Activated naive CD8-positive, alpha-beta T cell treated with anti-CD3 and anti-CD28 coated beads for 36 hours (primary cell): ENCODE measurements at places on chromosomes 4 and X. TPM values are rescaled to one million over a fixed set of nuclear protein-coding genes. Genes with fewer than 3 reads are reported as not detected.
A peak's percentile ranks its signal among the peaks of the same experiment; 100 is the strongest.

DNA sequence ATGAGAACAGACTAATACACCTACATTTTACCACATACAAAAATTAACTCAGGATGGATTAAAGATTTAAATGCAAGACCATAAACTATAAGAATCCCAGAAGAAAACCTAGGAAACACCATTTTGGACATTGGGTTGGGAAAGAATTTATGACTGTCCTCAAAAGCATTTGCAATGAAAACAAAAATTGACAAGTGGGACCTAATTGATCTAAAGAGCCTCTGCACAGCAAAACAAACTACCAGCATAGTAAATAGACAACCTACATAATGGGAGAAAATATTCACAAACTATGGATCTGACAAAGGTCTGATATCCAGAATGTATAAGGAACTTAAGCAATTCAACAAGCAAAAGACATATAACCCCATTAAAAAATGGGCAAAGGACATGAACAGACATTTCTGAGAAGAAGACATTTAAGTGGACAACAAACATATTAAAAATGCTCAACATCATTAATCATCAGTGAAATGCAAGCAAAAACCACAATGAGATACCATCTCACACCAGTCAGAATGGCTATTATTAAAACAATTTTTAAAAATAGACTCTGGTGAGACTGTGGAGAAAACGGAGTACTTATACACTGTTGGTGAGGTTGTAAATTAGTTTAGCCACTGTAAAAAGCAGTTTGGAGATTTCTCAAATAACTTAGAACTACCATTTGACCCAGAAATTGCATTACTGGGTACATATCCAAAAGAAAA is 221.7 kb upstream of the DIPK2B start:
- no peak for DNase-seq

DNA sequence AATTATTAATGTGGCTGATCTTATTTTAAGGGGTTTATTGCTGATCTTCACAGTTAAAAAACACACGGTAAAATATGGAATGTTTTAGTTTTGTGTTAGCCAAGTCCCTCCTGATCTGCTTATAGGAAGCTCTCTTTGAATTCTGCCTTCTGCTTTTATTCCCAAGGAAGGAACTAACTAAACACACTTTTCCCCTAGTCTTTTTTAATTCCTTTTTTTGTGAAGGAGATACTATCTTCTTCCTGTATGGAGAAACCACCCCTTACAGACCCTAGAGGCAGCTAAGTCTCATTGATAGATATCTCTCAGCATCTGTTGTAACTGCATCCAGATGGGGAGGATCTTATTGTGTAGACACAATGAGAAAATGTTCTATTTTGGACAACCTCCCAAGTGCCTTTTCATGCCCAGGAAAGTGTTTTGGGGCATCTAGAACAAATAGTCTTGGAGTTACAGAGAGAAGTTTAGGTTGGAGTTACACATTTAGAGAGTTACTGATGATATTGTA is 64.4 kb downstream of the AFF1 start:
- DNase-seq: no peak

GRCh38 chr4:2084316-2084715 is 25.2 kb downstream of the NAT8L start:
- DNase-seq: no peak

- no peak for DNase-seq
Observed at GRCh38 chr4:138113819-138114400, 128.2 kb downstream of the SLC7A11 start.

MRFAP1 gene
- 107 TPM for total RNA-seq

DNA sequence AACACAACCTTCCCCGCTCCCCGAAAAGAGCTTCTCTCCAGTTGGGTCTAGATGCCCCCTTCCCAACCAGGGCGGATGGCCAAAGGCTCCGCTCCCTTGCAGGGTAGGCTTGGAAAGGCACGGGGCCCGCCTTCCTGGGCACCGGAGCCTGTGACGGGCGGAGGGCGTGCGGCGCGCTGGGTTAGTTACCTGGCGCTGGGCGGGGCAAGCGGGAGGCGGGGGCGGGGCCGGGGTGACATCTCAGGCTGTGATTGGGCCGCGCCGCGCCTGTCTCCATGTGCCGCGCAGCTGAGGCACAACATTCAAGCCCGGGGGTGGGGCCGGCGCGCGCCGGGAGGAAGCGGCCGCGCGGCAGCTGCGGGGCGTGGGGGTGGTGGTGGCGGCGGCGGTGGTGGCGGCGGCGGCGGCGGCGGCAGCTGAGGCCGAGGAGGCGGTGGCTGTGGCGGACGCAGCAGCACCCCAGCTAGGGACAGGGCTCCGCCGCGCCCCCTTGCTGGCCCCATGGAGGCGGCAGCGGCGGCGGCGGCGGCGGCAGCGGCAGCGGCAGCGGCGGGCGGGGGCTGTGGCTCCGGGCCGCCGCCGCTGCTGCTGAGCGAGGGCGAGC is at the start of gene REPS2:
Gene REPS2 (plus strand): TSS at position 298 of the 604 bp plus-strand sequence. CDS start 204 bp downstream, at position 502.
- peak; percentile 72 for DNase-seq

CENPE gene
- 36.8 TPM for total RNA-seq

DNA sequence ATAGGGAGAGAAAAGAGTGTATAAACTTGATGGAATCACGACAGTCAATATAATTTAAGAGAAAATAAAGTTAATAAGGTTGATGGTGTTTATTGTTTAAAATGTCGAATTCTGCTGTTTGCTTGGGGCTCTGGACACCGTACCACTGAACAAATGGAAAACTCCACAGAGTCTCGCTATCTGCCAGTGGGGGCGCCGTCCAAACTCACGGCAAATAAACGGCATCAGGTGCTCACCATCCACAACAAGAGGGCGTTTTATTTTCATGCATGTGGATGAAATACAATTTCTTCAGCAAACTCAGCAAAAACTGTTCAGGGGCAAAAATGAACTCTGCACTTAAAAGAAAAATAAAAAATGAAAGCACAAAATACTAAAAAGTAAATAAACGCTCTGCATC is 46.6 kb upstream of the FAM47C start:
- no peak for DNase-seq

DNA sequence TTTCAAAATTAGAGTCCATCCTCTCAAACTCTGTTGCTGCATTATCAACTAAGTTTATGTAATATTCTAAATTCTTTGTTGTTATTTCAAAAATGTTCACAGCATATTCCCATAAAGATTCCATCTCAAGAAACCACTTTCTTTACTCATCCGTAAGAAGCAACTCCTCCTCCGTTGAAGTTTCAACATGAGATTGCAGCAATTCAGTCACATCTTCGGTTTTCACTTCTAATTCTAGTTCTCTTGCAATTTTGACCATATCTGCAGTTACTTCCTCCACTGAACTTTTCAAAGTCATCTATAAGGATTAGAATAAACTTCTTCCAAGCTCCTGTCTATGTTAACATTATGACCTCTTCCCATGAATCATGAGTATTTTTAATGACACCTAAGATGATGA is 216.6 kb upstream of the SLC7A11 start:
- DNase-seq: no peak

SHISA3 gene
- 0.21 TPM for total RNA-seq

SLITRK2 gene
- total RNA-seq: not detected

MAGEB6B gene
- total RNA-seq: not detected

CYBB gene
- total RNA-seq: 0.50 TPM

- peak; percentile 60 for DNase-seq
Observed at GRCh38 chrX:153766098-153766817, 2.2 kb downstream of the PLXNB3 start.

GRCh38 chr4:54547299-54548097 is 110.3 kb upstream of the KIT start:
- DNase-seq: no peak

DNA sequence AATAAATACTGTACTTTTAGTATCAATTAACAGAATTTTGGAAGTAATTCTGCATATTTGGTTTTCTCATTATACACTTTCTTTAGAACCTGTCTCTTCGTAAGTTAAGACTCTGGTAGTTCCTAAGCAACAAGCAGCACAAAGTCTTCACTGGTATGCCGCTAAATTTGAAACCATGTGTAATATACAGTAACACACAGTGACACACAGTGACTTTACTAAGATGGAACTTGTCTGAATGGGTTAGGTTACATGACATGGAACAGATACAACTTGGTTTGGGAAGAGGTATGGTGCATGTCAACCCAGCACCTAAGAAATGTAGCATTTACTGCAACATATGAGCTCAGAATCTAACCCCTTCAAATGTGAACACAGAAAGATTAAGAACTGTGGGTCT is 83.5 kb upstream of the PRSS48 start:
- no peak for DNase-seq

DCAF8L2 gene
- not detected for total RNA-seq

DNA sequence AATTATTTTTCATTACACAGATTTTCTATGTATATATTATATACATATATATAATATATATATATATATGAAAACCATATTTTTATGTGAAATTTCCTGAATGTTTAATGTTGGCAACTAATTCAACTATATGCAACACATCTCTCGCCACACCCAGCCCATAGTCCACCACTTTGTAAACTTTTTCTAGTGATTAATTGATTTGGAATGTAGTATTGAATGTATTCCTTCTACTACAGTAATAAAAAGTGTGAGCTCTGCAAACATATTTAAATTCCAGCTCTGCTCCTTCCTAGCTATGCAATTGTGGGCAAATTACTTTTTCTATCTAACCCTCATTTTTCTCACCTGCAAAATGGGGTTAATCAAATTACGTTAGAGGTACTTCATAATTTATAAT is 187.8 kb downstream of the TEX11 start:
- DNase-seq: no peak

DNA sequence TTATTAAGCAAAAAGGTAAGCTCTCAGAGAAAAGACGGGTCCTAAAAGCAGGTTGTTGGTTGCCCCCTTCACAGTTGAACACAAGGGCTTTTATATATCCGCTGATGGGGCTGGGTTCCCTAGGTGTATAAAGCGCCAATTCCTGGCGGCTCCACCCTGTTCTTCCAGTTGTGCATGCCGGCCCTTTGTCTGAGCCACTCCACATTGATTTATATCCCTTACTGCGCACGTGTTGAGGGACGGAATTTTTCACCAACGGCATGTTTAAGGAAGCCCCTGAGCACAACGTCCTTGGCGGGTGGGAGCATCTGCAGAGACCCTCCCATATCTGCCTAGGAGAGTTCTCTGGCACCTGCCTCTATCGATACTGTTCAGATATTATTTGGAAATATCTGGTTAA is 135.7 kb downstream of the DTHD1 start:
- DNase-seq: no peak

DNA sequence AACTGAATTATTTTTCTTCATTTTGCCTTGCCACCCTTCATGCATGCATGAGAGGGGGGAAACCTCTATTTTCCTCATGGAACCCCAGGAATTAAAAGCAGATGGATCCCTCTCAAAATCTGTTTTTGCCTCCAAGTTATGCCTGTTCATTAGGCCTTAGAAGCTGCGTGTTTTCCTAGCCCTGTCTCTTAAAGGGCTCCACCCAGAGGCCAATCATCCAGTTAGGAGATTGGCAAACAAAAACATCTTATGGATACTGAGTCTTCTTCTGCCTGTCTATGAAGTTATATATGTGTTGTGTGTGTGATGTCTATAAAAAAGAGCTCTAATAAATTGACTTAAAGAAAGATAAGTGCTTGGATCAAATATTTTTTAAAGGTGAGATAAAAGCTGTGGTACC is 142.9 kb downstream of the ANAPC10 start:
- no peak for DNase-seq

DNA sequence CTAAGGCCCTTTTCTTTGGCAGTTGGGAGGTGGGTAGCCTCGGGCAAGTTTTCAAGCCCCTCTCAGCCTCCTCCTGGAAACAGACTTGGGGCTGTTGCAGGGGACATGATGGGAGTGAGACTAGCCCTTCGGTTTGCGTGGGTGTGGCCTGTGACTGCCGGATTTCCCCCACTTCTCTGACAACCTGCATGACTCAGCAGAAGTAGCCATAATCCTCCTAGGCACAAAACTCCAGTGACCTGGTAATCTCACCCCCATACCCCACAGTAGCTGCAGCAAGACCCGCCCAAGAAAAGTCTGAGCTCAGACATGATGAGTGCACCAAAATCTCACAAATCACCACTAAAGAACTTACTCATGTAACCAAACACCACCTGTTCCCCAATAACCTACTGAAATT is 433.7 kb upstream of the AMOT start:
- no peak for DNase-seq

- no peak for DNase-seq
Observed at GRCh38 chrX:110381216-110381615, 22.6 kb downstream of the RTL9 start.

RASSF6 gene
- not detected for total RNA-seq

- peak; percentile 42 for DNase-seq
Observed at GRCh38 chr4:121597346-121597934, 99.3 kb downstream of the ANXA5 start.

CSAG2 gene
- not detected for total RNA-seq

CPLX1 gene
- not detected for total RNA-seq

GRCh38 chrX:101394372-101394771 is 3.6 kb downstream of the RPL36A start:
- no peak for DNase-seq

GRCh38 chr4:112114452-112114851 is 30.8 kb upstream of the FAM241A start:
- no peak for DNase-seq

- DNase-seq: no peak
Observed at GRCh38 chr4:72857787-72858186, 211.7 kb downstream of the COX18 start.

TENM3 gene
- not detected for total RNA-seq

DNA sequence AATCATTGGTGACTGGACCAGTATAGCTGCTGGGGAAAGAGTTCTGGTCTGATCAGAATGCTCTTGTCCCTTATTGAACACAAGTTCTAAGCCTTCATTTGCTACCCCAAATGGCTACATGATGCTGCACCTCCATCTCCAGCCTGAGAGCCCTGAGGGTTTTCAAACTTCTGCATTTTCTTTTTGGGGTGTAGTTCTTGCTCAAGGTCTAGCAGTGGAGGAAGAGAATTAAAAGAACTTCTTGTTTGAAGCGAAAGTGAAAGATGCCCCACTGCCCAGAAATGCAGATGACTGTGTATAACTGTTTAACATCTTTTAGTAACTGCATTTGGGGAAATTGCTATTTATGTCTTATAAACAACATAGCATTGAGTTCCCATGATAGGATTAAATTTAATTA is 38.5 kb downstream of the LAMTOR3 start:
- DNase-seq: no peak

DNA sequence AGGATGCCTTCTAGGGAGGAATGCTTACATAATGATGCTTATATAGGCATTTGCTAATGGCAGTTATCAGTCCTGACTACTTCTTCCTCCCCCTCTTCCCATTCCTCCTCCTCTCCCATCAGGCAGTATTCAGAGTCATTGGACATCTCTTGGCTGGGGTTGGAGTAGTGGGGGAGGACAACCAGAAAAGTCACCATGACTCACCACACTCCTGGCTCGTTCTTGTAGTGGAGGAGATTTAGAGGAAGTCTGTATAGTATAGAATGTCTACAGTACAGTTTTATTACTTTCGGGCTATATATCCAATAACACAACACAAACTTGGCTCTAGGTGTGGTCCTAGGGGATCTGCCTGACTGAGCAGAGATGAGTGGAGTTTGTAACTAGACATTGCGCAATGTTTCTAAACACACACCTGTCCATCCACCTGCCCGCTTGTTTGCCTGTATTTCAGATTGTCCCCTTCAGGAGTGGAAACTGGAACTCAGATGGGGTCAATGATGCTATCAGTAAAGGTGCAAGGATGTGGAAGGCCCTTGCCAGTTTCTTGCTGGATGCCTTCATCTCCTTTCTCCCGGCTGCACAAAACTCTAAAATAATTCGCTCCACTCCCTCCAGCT is 27.9 kb upstream of the KIAA1210 start:
- DNase-seq: no peak

CACNA1F gene
- total RNA-seq: 0.85 TPM

LEF1 gene
- total RNA-seq: 239 TPM

- DNase-seq: no peak
Observed at GRCh38 chrX:107700317-107700774, 72.0 kb downstream of the PRPS1 start.
